ENCODE measurements at places on chromosomes 16 and 17.
A peak's percentile ranks its signal among the peaks of the same experiment; 100 is the strongest.

- no peak for DNase-seq
Measured at GRCh38 chr16:57387598-57388354, 15.5 kb downstream of the CX3CL1 start.

GRCh38 chr16:56475201-56475600 is 23.8 kb downstream of the OGFOD1 start:
- DNase-seq = no peak

GRCh38 chr17:1693339-1693738 is 8.7 kb upstream of the PRPF8 start:
- no peak for DNase-seq

DNA sequence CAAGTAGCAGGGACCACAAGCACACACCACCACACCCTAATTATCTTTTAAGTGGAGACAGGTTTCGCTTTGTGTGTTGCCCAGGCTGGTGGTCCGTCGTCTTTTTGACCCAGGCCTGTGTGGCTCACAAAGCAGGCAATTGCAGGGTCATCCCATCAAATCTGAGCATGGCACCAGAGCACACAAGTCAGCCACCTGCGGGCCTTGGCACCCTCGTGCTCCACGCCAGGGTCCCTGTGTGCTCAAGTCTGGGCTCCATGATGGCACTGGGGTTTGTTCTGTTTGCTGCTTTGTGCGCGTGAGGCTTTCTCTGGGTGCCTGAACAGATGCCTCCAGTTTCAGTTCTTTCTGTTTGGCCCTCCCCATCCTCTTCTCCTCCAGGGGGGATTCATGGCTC is 2.4 kb upstream of the CAPN15 start:
- DNase-seq = no peak

GRCh38 chr17:14557480-14557879 is 256.6 kb downstream of the HS3ST3B1 start:
- no peak for DNase-seq

GRCh38 chr17:6427279-6427781 is 7.6 kb downstream of the AIPL1 start:
- DNase-seq = no peak

- DNase-seq = no peak
Measured at GRCh38 chr17:30905742-30906100, 317 bp downstream of the TEFM start.

DNA sequence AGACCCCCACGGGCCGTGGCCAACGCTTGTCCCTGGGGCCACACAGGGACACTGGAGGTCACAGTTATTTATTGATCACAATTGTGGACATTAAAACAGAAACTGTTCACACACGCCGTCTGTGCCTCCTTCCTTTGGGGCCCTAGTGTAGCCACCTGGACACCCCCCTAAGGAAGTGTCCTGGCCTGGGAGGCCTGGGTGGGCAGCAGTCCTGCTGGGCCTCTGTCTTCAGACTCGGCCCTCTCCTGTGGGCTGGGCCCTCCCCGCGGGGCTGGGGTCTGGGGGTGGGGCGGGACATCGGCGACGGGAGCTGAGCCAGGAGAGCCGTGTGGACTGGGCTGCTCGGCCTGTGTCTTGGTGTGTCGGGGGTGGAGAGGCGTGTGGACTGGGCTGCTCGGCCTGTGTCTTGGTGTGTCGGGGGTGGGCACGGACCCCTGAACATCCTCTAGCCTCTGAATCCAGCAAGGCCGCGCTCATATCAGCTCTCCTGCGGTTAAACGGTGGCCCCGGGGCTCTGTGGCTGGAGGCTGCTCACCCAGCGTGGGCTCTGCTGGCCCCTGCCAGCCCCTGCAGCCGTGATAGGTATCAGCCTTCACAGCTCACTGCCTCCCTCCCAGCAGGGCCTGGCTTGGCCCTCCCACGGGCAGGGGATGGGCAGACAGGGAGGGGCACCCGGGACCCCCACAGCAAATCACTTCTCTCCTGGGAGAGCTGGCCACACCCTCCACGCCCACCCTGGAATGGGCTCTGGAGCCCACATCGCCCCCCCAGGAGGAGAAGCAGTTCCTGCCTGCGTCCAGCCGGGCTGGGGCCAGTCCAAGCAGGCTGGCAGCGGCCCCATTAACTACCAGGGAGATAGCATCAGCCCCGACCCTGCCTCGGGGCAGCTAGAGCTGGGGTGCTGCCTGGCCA is 1.1 kb upstream of the NHLRC4 start:
- no peak for DNase-seq

DNA sequence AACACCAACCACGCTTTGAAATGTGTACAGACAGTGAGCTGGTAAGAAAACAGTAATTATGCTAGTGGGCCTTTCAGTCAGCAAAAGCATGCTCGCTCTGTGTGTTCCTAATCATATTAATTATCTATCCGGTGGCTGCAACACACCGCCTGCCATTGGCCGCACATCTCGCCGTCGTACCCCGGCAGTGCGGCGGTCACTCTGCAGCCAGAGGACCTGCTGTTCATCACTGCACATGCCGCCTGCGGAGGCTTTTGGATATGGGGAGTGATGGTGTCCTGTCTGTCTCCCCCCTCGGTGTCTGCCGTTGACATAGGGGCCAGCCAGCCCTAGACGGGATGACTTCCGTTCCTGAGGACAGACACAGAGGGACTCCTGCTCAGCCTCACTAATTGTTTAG is 68.5 kb downstream of the RPA1 start:
- no peak for DNase-seq

DNA sequence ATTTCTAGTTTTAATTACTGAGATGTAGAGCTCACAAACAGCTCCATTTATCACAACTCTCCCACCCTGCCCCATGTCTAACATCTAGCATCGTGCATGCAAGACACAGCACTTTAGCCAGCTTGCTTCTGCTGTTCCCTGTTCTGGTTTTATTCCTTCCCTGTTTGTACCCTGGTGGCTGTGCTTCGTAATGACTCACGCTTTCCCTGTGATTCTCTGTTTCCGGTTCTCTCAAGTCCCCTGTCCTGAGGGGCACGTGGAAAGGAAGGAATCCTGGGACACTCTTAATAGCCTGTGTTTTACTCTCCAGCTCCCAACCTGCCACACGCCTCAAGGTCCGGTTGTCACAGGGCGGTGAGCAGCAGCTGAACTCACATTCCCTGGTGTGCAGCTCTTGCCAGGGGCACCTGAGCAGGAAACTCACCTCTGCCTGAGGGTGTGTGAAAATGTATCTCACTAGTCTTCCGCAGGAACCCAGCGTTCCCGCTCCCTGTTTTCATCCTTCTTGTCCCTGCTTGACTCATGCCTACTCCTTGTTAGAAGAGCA is 10.6 kb downstream of the SHISA6 start:
- no peak for DNase-seq

DNA sequence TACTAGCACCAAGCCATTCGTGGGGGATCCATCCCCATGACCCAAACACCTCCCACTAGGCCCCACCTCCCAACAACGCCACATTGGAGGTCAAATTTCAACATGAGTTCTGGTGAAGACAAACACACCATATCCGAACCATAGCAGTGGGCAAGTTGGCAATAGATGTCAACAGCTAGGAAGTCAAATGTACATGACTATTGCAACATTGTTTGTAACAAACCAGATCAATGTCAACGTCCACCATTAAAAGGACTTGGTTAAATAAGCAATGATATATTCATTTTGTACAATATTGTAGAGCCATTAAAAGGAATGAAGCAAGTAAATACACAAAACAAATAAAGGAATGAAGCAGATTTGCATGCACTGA is 26.5 kb upstream of the CIITA start:
- DNase-seq = no peak

DNA sequence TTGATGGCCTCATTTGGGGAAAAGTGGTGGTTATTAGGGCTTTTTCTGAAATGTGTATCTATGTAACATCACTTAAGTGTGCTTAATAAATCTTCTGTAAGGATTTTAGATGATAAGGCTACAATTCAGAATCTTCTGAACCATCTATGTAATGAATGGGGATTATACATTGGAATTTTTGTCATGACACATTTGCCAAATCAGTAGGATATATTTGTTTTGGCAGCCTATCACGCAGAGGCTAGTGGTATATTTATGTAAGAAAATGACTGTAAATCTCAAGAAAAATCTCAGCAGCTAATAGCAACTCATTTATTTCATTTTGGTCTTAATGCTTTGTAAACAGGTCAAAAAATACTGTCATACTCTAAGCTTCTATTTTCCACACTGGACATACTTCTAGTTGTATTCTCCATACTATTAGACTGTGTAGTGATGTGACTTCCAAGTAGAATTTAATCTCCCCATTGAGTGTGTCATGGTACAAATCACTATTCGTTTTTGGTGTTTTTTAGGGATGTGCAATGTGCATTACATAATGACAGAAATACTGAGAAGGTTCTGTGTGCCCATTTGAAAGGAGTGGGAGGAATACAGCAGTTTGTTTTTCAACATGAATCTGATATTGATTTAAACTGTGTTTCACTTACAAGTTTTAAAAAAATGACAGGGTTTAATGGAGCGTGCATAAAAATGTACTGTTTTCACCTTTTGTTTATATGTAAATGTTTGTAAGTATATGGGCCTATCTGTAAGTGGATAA is 29.2 kb downstream of the CLUH start:
- DNase-seq = no peak

DNA sequence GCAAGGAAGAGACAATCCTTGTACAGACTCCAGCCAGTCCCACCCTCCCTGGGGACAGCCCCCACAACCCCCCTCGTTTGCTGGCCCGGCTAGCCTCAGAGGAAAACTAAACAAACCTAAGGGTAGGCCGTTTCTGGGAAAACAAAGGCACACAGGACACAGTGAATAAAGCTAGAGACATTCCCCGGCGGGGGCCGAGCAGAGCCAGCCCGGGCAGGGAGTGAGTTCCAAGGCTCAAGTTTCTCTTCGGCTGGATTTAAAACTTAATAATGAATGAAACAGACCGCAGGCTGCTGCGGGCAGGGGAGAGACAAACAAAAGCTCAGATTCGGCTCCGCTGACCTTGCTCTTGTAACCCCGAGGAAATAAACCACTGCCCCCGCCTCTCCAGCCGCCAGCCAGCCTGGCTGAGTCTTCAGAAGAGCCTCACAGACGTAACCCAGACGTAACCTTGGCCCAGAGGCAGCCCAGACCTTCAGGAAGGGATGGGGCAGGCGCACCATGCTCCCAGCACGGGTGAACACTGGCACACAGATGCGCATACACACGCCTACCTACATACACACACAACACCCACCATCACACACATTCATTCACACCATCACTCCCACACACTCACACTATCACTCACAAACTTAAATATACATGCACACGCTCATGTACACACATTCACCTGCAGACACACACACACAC is 216.0 kb downstream of the ZNF423 start:
- DNase-seq = no peak

DNA sequence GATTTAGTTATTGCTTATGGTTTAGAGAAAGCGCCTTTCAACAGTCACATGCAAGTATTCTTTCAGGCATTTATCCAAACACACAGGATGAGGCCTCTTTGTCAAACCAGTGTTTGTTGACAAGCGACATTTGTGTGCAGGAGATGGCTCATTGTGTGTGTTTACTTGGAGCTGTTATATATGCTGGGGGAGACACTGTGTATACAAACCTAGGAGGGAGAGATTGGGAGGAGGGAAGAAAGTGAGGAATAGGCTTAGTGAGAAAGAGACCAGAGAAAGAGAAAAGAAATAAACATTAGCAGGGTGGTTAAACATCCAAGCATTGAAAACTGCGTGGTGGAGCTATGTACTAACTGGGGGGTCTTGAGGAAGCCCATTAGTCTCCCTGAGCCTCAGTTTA is 437.6 kb downstream of the MAF start:
- no peak for DNase-seq

GRCh38 chr16:88297178-88297720 is 85.5 kb upstream of the ZNF469 start:
- DNase-seq = no peak

- no peak for DNase-seq
Measured at GRCh38 chr16:4205971-4206370, 35.9 kb downstream of the SRL start.

- DNase-seq = no peak
Measured at GRCh38 chr17:65966072-65966695, 225.7 kb downstream of the CEP112 start.

DNA sequence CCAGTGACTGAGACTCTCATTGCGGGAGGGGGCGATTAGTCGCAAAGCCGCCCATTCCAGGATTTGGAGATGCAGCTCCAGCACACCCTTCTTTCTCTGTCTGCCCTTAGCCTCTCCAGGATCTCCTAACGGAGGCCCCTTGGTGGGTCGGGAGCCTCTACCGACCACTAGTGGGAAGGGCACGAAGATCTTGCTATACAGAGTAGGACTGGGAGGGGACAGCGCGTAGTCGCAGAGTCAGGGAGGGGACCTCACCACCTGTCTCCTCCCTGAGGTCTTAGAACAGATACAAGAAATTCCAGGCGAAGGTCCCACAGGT is 588 bp upstream of the SMTNL2 start:
- no peak for DNase-seq

GRCh38 chr17:33500151-33500550 is 207.1 kb upstream of the ASIC2 start:
- no peak for DNase-seq

- no peak for DNase-seq
Measured at GRCh38 chr17:30379903-30380381, 1.2 kb downstream of the CPD start.

DNA sequence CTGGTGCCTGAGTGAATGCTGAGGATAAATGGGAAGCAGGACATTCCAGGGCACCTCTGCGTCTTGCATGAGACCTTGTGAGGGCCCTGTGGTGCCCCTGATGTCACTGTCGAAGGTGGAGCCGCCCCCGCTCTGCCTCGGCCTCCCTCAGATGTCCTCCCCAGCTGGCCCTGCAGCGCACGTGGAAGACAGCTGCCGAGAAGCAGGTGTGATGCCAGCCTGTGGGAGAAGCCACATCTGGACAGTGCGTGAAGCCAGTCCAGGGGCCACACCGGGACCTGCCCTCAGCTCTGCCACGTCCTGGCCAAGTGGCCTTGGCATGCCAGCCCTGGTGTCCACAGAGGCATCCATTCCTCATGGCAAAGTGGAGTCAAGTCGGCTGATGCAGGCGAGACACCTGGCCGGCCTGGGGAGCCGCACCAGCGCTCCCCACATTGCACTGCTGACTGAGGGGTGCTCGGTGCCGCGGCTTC is 21.6 kb upstream of the METRNL start:
- DNase-seq = no peak

- peak; percentile 43 for DNase-seq
Measured at GRCh38 chr17:48457080-48457836, 27.2 kb upstream of the SKAP1 start.

Measured in stimulated activated CD4-positive, alpha-beta T cell treated with anti-CD3 and anti-CD28 coated beads, TNF-alpha, amount 100 ng/mL, for 1 hour (primary cell).